ENCODE measurements at places on chromosomes 16 and 17.
A peak's percentile ranks its signal among the peaks of the same experiment; 100 is the strongest.

DNA sequence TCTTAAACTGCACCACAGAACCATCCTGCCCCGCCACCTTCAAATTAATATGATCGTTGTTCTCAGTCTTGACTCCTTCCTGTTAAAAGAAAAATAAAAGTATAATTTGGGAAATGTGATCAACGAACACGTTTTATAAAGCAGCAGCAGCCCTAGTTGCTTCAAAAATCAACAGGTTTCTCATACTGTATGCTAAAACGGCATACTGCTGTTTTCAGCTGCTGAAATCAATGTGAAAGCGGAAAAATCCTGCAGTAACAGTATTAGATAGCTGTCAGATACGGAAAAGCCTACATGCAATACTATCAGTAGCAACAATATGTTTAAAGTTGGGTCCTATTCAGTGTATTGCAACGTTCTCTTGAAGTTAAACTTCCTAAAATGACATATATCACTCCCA, 1.6 kb downstream of the SUMO2 start:
- DNase-seq = no peak

GRCh38 chr16:86459266-86459665, 51.1 kb upstream of the FOXF1 start:
- DNase-seq = no peak

DNA sequence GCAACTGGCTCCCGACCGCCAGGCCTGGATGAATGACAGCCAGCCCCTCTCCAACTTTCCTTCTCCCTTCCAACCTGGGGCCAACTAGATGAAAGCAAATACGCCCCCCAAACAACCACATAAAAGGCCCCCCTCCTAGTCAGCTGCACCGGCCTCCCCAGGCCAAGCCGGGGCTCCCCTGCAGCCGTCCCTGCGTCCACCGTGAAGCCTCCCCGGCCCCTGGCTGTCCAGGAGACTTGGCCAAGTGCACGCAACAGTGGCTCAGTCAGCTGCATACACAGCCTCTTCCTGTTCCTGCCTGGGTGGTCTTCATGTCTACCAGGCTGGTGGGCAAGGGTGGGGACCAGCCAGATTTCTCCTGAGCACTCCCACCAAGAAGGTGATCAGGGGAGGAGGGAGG, 16.0 kb downstream of the DNAH17 start:
- DNase-seq = no peak

DNA sequence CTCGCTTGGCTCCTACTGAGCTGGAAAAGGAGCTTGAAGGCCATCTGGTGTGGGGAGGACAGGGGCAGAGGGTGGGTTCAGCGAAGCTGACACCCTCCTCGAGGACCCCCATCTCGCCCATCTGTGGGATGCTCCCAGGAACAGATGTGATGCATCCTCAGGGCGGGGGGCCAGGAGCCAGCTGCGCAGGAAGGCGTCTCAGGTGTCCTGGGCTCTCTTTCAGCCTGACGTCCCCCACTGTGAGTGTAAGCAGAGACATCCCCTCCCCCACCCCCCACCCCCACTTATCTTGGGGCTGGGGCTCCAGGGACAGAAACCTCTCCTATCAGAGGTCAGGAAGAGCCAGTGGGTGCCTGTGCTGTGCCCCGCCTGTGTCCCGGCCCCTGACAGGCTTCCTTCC, 16.2 kb downstream of the KIF19 start:
- no peak for DNase-seq

- DNase-seq = no peak
These were observed 33.7 kb downstream of the TSC2 start for GRCh38 chr16:2081201-2082084.

- DNase-seq = no peak
These were observed 4.7 kb downstream of the TMEM106A start for GRCh38 chr17:43216369-43216761.

DNA sequence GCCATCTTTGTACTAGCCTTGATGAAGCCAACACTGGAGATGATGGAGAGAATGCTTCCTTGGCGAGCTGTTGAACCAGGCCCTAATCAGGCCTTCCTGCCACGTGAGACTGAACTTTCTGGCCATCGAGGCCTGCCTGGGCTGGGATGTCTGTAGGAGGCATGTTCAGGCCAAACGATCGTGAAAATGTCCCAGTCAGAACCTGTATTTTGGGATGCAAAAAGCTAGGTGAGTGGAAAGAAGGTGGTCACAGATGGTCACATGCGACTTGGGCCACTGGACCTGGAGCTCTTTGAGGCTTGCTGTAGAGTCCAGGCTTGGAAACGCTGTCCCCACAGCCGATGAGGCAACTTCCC, 12.9 kb downstream of the KNOP1 start:
- no peak for DNase-seq

- no peak for DNase-seq
These were observed 693 bp downstream of the CLDN7 start for GRCh38 chr17:7261379-7262191.

DNA sequence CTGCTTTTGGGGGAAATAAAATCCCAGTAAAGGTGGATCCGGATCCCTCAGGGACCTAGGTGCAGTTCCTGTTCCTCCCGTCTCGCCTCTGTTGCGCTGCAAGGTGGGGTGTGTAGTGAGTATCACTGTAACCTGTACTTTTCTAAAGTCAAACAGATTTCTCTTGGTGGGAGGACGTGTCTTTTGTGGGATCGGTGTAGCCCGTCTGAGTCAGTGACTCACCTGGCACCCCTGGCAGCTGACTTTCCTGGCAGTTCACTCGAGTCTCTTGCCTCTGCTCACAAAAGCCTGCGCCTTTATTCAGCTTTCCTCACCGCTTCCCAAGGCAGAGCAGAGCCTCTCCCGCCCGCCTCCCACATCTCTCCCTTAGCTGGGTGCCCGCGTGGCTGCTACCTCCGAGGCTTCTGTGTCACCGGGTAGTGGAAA, 85.7 kb downstream of the CMIP start:
- no peak for DNase-seq

DNA sequence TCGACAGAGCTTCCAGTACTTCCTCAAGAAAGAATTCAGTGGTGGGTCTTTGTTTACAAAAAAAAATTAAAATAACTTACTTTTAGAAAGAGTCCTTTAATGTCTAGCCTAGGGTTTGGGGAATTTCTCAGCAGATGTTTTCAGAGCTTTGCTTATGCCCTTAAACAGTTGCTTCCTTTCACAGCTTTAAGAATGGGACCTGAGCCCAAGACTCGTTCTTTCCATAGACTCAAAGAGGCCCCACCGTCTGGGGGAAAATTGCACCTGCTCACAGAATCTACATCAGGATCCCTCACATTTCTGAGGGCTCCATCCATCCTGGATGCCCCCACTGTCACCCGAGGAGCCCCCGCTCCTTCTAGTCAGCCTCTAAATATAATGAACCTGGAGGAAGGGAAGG, 60.0 kb downstream of the RGS9 start:
- DNase-seq = no peak

DNA sequence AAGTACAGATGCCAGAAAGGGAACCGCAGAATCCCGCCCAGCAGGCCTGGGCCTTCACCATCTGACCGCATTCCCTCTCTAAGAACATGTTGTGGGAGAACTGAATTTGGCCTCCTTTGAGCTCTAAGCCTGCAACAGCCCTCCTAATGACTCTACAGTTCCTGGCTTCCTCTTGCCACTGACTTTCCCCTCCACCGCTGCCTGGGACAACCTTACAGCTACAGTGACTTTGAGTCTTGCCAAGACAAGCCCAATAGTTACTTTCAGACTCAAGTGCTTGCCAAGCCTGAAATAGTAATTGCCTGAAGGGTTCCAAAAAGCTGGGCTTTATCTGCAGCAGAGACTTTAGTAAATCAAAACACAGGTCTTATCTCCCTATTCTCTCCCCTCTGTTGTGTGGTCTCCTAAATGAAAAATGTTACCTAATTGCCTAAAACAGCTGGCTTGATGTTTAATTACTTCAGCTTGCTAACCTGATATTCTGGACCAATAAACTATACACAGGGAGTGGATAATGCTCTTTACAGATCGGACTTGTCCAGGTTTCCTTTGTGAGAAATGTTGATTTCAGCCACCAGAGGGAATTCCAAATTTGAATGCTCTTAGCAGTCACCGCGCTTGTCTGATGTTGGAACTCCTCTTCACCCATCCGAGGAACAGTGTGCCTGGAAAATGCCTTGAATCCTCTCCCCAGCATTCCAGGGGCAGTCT, 85.1 kb upstream of the TBX2 start:
- peak; percentile 60 for DNase-seq

- no peak for DNase-seq
These were observed 8.4 kb downstream of the UBALD2 start for GRCh38 chr17:76273445-76274111.

DNA sequence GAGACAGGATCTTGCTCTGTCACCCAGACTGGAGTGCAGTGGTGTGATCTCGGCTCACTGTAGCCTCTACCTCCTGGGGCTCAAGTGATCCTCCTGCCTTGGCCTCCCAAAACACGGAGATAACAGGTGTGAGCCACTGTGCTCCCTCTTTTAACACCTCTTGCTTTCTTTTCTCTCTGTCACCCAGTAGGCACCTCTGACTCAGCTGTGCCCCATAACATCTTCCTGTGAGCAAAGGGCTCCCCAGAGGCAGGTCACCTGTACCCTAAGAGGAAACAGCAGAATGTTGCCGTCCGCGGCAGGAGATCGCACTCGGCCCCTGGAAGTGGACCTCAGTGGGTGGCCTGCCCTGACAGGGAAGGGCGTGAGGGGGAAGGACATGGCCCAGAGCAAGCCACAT, 918 bp upstream of the NLRC3 start:
- DNase-seq = no peak

DNA sequence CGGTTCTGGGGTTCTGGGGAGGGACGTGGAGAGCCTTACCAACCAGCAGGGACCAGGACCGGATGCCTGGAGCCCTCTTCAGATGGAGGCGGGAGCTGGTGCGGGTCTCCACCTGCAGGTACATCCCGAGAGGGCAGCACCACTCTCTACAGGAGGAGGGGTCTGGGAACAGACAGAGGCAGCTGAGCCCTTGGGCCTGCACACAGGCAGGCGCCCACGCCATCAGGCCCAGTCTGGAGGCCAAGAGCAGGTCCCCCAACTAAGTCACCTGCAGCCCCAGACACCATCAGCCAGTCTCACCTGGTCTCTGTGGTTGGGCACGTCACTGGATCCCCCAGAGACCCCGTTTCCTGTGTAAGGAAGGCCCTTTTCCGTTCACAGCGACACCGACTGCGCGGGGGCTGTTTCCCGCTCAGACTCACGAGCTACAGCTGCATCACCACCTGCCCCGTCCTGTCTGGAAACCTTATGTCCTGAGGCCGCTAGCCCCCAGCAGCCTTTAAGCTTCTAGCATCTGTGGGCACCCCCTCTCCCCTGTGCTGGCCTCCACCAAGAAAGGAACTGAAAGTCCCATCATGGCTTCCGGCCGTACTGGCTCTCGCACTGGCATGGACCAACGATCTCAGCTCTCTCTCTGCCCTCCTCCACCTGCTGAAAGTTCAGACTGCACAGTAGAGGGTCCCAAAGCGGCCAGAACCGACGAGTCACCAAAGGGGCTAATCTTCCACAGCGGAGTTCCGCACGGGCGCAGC, 1.2 kb downstream of the CYBC1 start:
- no peak for DNase-seq

DNA sequence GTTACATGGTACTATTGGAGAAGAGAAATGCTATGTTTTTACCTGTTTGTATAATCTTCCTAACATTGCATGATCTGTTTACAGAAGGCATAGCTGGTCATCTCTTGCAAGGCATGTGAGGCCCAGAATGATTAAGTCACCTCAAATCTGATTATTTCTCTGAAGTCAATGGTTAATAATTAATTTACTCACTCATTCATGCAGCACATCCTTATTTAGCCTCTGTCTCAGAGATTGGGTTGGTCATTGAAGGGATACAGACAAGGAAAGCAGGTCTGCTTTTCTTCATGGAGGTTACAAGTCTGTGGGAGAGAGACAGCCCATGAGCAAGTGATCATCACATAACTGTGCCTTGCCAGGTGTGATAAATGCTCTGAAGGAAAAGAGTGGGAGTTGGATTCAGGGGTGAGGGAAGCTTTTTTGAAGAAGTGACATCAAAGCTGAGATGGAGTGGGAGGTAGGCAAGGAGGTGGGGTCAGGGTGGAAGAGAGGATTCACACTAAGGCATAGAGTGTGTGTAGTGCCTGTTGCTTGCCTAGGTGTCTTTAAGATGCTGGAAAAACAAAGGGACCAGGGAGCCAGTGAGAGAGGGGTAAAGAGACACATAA, 16.3 kb upstream of the RBFOX1 start:
- DNase-seq = no peak

- no peak for DNase-seq
These were observed 19.4 kb upstream of the UBE2I start for GRCh38 chr16:1290063-1290501.

GRCh38 chr17:39222866-39223834, 2.6 kb downstream of the STAC2 start:
- no peak for DNase-seq

GRCh38 chr17:50145532-50146229, 4.8 kb downstream of the PPP1R9B start:
- no peak for DNase-seq

GRCh38 chr17:6059406-6059805, 10.8 kb upstream of the WSCD1 start:
- no peak for DNase-seq

DNA sequence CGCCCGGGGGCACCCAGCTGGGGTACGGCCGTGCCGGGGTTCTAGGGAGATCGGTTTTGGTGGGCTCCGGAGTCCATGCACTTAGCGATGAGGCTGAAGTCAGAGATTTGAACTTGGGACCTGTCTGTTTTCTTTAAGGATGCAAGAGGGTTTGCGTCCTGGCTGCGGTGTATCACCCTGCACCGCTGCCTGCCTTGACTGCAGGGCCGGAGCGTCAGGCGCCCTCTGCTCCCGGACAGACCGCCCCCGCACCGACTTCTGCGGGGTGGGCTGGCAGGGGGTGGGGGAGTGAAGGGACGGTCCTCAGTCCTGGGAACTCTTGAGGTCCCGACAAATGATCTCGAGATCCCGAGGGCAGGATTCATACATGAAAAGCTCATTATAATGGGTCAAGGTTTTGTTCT, 701 bp downstream of the PDP2 start:
- DNase-seq = no peak

DNA sequence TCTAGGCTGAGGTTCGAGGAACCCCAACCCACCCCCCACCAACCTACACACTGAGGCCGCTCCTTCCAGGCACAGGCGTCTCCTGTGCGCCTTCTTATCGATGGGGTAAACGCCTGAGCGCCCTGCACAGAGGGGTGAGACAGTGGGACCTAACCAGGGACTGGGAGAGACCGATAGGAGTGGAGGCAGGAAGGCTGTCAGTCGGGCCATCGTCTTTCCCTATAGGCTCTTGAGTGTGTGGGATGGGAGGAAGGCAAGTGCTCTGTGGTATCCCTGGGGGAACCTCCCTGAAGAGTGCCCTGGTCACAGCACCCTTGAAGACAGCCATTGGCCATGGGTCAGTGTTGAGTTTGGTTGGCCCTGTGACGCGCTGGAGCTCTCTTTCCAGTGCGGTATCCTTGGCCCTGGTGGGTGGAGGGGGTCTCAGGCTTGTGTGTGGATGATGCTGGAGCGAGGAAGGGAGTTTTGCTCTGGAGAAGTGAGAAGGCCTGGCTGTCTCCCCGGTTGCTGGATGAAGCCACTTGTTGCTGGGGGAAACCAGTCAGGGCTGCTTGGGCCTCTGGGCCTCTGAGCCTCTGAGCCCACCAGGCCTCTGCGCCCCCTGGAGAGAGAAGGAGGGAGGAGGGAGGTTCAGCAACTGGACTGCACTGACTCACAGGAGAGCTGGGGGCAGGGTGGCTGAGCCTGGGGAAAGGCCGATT, 1.7 kb downstream of the GPRC5C start:
- no peak for DNase-seq

GRCh38 chr17:77693301-77693700, 265.2 kb upstream of the TNRC6C start:
- no peak for DNase-seq

GRCh38 chr17:35747540-35748017, 5.5 kb downstream of the GAS2L2 start:
- peak; percentile 75 for DNase-seq

Measured in IMR-90 (cell line).